Kidney epithelial cell (primary cell): ENCODE measurements at places on chromosomes 6 and 20. TPM values are rescaled to one million over a fixed set of nuclear protein-coding genes. Genes with fewer than 3 reads are reported as not detected.
A peak's percentile ranks its signal among the peaks of the same experiment; 100 is the strongest.

MYBL2 gene
- total RNA-seq, result 4.1 and 7.1 TPM in 2 replicates

BPIFB1 gene
- not detected in 2 replicates for total RNA-seq

DCDC2 gene
- total RNA-seq, result 37.1 and 43.9 TPM in 2 replicates

MYCT1 gene
- 8.4 and 9.6 TPM in 2 replicates for total RNA-seq

GRCh38 chr6:22716721-22717120 is 147.4 kb downstream of the HDGFL1 start:
- peak; percentile 18 for DNase-seq

DNA sequence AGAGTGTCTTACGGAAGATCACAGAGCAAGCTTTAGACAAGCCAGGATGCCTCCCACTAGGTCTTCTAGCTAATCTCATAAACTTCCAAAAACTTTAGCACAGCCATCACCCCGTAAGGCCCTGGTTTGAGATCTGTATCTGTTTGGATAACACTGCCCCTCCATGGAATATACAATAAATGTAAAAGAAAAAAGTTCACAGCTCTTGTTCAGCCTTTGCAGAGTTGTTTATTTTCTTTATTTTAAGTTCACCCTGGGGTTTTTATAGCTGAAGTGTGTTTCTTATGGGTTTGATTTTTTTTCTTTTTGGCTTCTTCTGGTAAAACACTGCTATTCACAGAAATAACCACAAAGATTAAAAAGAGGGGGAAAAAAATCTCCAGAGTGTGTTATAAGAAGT is 125.6 kb downstream of the EYA2 start:
- no peak for DNase-seq

DNA sequence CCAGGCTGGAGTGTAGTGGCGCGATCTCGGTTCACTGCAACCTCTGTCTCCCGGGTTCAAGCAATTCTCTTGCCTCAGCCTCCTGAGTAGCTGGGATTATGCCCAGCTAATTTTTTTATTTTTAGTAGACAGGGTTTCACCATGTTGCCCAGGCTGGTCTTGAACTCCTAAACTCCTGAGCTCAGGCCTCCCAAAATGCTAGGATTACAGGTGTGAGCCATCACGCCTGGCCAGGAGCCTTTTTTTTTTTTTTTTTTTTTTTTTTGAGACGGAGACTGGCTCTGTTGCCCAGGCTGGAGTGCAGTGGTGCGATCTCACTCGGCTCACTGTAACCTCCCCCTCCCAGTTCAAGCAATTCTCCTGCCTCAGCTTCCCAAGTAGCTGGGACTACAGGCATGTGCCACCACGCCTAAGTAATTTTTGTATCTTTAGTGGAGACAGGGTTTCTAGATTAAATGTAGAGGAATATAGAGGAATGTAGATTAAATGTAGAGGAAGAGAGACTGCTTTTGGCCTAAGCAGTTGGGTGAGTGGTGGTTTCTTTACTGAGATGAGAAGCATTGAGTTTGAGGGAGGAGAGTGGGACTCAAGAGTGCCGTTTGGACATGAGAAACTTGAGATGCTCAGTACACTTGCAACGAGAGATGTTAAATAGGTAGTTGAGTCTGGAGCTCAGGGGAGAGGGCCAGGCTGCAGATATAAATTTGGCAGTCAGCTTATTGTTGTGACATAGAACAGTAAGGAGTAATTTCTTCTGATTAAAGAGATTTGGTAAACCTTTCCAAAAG is 16.7 kb downstream of the VAPB start:
- no peak for DNase-seq

- no peak for DNase-seq
These were observed 73.4 kb upstream of the FBXO30 start for GRCh38 chr6:145887969-145888368.
